NCI-H187 (cell line): ENCODE measurements at places on chromosomes 16 and 17.
A peak's percentile ranks its signal among the peaks of the same experiment; 100 is the strongest.

- no peak for DNase-seq
Observed at GRCh38 chr17:1606352-1606985, 22.2 kb downstream of the SLC43A2 start.

- no peak for DNase-seq
Observed at GRCh38 chr16:69108064-69108904, 2.8 kb downstream of the HAS3 start.

GRCh38 chr17:47857551-47858455, 6.8 kb upstream of the SP6 start:
- no peak for DNase-seq

GRCh38 chr16:56109205-56109604, 82.1 kb upstream of the GNAO1 start:
- DNase-seq: no peak

DNA sequence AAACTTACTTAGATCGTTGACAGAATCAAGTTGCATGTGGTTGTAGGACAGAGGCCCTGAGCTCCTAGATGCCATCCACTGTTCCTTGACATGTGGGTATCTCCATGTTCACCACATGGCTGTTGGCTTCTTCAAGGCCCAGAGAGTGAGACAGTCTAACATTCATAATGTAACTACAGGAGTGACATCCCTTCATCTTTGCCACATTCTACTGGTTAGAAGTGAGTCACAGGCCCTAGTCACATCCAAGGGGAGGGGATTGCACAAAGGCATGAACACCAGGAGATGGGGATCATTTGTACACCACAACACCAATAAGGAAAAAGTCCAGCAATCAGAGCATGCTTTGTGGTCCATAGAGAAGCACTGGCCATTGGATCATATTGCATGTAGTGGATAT, 56.6 kb downstream of the WSCD1 start:
- DNase-seq: no peak

DNA sequence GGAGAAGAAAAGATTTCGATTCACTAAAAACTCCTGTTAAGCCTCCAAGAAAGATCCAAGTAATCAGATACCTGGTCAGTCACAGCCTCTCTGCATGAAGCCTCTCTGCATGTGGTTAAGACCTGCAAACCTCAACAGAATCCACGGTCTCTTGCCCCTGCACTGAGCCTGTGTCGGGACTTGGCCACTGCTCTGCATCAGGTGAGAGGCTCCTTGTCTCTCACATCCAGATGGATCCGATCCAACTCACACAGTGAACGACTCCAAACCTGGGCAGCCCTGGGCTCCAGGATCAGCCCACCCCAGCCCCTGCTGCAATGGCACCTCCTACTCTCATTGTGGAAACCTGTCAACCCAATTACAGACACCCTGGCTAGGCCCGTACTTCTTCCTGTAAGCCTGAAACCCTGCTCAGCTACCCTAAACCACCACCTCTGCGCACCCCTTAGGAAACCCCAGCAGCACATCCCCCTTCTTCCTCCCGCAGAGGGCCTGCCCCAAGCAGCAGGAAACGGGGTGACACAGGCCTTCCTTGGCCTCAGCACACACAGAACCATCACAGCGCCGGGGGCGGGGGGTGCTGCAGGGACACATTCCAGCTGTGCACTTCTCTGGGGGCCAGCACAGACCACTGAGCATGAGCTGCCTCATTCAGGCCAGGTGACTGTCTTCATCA, 129.5 kb downstream of the ANKRD11 start:
- DNase-seq: no peak

- no peak for DNase-seq
Observed at GRCh38 chr17:76498876-76499251, 2.4 kb downstream of the RHBDF2 start.

DNA sequence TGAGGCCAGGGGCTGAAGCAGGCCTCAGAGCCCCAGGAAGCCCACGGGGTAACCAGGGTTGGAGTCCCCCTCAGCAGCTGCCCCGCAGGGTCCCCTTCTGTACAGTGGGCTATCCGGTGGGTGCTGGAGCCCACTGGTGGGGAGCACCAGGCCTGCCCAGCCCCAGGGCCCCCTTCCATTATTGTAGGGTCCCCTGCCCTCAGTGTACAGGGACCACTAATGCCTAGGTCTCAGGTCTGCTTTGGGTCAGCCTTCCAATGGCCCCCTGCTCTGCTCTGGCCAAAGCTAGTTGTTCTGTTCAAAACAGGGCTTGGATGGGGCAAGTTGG, 1.1 kb downstream of the ADAM11 start:
- no peak for DNase-seq

- no peak for DNase-seq
Observed at GRCh38 chr16:53176434-53176833, 121.6 kb downstream of the CHD9 start.

- no peak for DNase-seq
Observed at GRCh38 chr17:43316522-43317142, 82.2 kb upstream of the ARL4D start.

- no peak for DNase-seq
Observed at GRCh38 chr16:84667600-84668309, 19.4 kb downstream of the KLHL36 start.

DNA sequence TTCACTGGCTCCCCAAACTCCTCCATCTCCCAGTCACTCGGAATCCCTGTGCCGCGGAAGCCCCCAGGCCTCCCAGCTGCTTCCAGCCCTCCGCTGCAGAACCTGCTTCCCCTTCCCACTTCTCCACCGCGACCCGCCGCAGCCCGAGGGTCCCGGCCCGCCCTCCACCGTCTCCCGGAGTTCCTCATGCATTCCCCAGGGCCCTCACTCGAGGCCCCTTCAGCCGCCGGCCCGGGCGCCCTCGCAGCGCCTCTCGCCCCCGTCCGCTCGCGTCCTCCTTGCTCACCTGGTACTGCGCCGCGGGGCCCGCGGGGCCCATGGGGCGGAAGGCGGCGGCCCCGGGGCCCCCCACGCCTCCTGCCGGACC, 329 bp downstream of the SMARCD2 start:
- DNase-seq: no peak

GRCh38 chr17:2796164-2797125, at the start of gene RAP1GAP2:
RAP1GAP2 (plus strand) TSS chr17:2796438; CDS start chr17:2796528, 90 bp downstream.
- DNase-seq: no peak

DNA sequence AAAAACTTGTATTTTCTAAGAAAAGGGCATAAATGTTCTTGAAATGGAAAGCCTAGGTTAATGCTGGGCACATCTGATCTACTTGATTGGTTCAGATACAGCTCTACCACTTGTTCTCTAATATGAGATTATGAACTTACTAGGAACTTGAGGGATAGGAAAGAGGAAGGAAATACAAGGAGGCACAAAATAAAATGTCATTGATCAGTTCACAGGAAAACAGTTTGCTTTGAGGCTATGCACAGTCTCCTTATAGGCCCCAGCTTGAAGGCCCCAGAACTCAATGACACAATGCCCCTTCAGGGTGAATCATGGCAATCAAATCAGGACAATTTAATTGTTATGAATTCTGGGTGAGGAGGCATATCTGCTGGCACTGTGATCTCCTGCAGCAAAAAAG, 27.1 kb downstream of the NXPH3 start:
- DNase-seq: no peak

DNA sequence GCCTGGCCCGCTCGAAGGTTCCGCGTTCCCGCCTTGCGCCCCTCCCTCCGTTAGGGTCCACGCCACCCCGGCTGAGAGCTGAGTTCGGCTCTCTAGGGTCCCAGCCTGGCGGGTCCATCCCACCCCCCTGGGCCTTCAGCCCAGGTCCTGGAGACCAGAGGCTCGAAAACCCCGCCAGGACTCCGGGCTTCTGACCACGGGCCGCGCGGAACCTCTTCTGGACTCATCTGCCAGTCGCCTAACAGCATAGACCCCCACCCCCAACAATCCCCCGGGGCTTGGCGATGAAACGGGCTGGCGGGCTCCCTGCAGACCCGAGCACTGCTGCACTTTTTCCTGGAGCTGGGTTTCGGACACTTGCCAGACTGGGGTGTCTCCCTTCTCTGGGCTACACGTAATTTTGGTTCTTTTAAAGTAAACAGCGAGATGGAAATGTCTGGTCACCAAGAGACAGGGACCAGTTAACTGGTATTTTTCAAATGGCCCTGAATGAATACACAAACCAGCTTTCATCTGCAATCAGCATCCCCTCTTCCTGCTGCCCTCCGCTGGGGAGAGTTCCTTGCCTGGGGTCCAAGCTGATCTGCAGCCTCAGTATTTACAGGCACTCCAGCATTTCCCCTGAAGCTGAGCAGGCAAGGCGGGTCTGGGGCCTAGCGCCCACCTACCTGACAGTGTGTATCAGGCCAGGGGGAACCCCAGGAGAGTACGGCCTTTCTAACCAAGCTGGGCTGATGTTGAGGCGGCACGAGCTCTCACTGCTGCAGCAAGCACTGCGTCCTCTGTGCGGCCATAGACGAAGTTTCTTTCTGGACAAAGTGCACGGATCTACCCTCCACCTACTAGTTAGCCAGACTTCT, 639 bp upstream of the TRIM65 start:
- DNase-seq: no peak

DNA sequence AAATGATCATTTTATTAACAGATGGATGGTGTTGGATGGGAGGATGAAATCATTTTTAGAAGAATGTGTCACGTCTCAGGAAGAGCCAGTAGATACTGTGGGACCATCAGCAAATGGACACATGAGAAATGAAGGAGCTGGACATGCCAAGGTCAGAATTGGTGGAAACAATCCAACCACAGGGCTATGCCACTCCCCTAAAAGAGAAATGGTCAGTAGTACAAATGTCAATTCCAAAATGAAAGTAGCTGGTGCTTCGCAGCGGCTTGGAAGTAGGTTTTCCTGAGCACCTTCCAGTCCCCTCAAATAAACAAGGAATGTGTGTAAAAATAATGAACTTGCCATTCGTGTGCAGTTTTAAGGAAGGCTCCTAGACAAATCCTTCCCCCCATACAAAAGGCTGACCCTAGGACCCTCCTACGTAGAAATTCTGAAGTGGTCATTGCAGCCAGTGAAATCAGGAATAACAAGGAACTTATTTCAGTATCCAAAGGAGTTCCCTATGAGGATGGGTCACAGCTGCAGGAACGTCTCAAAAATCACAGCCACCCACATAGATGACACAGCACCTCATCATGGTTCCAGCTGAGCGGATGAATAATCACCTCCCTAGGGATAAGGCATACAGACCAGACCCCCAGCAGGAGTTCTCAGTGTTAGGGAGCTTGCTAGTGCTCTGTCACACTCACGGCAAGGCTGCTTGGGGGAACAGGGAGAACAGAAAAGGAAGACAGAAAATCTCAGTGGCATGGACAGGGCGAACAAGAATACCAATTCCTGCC, 239.2 kb downstream of the HS3ST3A1 start:
- no peak for DNase-seq

DNA sequence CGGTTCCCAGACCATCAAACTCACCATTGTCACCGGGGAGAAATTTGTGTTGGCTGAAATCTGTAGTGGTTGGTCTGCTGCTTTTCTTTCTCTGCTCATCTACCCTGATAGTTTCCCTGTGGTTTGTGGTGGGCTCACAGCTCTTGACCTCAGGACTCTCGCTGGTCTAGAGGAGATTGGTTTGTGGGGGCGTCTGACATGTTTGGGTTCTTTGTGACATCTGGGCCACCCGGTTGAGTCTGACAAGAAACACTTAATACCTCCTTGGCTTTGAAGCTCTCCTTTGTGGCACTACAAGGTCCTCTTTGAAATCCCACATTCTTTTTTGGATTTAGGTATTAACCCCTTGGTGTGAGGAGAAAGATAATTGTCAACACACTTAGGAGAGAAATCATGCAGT, 662.0 kb downstream of the WWOX start:
- DNase-seq: no peak

- no peak for DNase-seq
Observed at GRCh38 chr17:2420176-2420575, 19.3 kb upstream of the MNT start.

DNA sequence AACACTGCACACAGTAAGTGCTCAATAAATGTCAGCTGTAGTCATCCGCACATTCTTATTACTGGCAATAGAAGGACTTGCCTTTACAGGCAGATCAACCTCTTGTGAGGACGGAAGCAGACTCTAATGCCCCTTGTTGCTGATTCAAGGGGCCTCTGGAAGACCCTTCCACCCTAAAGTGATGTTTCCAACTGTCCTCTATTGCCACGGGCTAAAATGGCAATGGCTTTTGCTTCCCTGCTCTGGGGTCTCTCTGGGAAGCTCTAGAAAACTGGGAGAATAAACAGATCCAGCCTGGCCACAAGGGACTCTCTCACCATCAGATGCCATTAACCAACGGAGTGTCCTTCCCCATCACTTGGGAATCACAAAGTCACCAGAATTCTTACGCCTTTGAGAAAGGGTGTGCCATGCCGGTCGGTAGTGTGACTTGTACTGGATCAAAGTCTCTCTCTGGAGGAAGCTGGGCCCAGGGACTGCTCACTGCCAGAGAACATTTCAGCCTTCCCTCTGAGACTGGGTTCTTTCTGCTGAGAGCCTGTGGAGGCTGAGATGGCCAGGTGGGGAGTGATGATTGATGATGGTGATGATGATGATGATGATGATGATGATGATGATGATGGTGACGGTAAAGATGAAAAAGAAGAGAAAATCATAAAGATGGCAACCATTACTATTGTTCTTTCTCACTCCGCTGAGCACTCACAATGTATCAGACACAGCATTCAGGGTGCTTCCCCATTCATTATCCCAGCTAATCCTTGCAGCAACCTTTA, 146.8 kb downstream of the CYLD start:
- DNase-seq: no peak

- no peak for DNase-seq
Observed at GRCh38 chr16:78264642-78265041, 165.2 kb downstream of the WWOX start.

DNA sequence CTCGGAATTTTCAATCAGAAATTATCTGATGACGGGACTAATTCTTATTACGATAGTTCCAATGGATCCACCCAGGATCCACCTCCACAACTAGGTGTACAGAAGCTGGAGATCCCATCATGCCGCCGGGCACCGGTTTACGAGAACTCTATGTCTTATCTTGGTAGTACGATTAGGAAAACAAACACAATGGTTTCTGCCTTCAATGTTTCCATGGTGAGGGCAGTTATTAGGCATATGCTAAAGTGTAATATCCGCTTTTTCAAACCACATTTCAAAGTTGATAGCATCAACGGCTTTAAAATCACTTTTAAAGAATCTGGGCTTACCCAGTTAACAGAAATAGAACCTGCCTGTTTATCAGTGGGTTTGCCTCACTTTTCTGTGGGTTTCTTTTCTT, 705.7 kb downstream of the MAF start:
- DNase-seq: no peak

GRCh38 chr16:54288835-54289241, 2.3 kb upstream of the IRX3 start:
- DNase-seq: no peak

- DNase-seq: no peak
Observed at GRCh38 chr16:67030221-67030962, 1.4 kb downstream of the CBFB start.

- peak; percentile 58 for DNase-seq
Observed at GRCh38 chr16:72961115-72961832, 86.7 kb downstream of the ZFHX3 start.

GRCh38 chr16:76676356-76676755, 399.2 kb downstream of the CNTNAP4 start:
- no peak for DNase-seq
